ENCODE measurements at places on chromosomes 13 and 19. TPM values are rescaled to one million over a fixed set of nuclear protein-coding genes. Genes with fewer than 3 reads are reported as not detected.
A peak's percentile ranks its signal among the peaks of the same experiment; 100 is the strongest.

DNA sequence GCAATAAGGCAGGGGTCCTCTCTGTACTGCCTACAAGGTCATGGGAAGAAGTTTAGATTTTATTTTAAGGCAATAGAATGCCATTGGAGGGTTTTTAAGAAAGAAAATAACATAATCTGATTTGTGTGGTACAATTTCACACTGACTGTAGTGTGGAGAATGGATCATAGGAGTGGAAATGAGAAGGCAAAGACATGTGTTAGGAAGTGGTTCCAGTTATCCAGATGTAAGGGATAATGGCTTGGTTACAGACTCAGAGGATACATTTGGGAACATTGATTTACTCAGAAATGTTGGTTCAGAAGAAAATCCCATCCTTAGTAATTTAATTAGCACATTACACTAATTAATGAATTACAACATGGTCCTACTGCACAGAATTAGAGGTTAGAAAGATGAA, 788.2 kb downstream of the SLITRK5 start:
- no peak overlapping the region for H3K4me3 ChIP-seq
- H3K36me3 ChIP-seq = no peaks in the 10 kb centered on the region
- H3K27me3 ChIP-seq = no peaks in the 10 kb centered on the region
- DNase-seq = no peak

DNA sequence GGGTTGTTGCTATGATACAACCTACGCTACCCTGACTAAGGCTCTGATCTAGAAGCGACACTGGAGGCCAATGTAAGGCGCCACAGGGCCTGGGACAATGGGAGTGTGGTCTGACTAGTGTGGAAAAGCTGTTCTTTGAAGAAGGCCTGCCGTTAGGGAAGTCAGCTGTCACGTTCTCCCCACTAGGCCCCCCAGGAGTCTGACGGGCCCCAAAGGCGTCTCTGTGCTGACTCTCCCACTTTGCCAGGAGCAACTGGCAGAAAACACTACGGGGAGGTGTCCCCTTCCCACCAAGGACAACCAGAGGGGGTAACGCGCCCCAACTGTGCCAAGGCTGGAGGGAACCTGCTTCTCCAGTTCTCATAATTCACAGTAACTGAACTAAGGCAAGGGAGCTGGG, 25.3 kb upstream of the EIF3G start:
- peaks cover 76% of the 10 kb centered on the region for H3K36me3 ChIP-seq
- no peak overlapping the region for H3K27ac ChIP-seq
- peaks cover 9% of the 10 kb centered on the region for H3K4me1 ChIP-seq
- DNase-seq = no peak
- no peak overlapping the region for H3K4me3 ChIP-seq
- no peaks in the 10 kb centered on the region for H3K27me3 ChIP-seq

- DNase-seq = no peak
- no peak overlapping the region for H3K27ac ChIP-seq
- no peak overlapping the region for H3K4me3 ChIP-seq
- no peaks in the 10 kb centered on the region for H3K36me3 ChIP-seq
- no peaks in the 10 kb centered on the region for H3K4me1 ChIP-seq
- H3K27me3 ChIP-seq = no peaks in the 10 kb centered on the region
Measured at GRCh38 chr13:99812625-99813024, 158.9 kb downstream of the ZIC5 start.

The TBXA2R gene
- total RNA-seq = 2.1 TPM

DNA sequence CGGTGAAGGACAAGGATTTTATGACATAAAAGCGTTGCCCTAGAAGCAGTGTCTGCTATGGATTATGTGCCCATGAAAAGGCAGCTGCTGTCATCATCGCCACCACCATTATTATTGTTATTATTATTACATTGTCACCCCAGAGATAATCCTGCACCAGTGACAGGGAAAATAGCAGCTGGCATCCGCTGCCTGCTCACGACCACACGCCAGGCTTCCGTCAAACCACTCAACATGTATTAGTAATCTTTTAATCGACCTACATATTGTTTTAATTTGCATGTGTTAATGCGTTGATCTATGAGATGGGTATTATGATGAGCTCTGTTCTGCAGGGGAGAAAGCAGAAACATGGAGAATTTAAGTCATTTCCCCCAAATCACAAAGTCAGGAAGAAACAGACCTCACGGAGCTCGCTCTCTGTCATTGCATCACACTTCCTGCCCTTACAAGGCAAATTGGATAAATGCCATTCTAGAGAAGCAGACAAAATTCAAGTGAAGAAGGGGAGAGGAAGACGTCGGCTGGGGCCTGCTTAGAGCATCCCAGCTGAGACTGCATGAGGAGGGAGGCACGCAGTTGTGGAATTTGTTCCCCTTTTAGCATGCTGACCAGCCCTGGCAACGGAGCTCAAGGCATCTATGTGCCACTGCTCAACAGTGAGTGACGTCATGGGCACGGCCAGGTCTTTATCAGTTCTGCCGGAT, at the start of gene FFAR3:
TSS of gene FFAR3 (plus strand) at position 594 of the 707 bp plus-strand sequence. CDS start 431 bp downstream, outside the sequence.
- peak; percentile 56 for DNase-seq
- H3K27me3 ChIP-seq = no peaks in the 10 kb centered on the region
- no peak within 1 kb of the TSS for H3K27ac ChIP-seq

DNA sequence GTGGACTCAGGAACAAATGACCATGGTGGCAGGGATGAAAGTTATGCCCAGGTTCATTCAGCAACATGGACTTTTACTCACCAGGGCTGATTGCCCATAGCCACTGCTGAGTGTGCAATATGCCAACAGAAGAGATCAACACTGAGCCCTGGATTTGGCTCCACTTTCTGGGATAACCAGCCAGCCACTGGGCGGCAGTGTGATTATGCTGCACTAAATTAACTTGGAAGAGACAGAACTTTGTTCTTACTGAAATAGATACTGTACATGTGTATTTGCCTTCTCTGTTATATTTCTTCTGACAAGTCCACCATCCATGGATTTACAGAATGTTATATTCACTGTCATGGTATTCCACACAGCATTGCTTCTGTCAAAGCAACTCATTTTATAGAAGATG, 257.4 kb downstream of the TDRD3 start:
- H3K4me1 ChIP-seq = no peaks in the 10 kb centered on the region
- H3K27me3 ChIP-seq = no peaks in the 10 kb centered on the region
- H3K27ac ChIP-seq = no peak overlapping the region
- no peak for DNase-seq

The ZNF566 gene
- 17.6 TPM for total RNA-seq

GRCh38 chr19:38878575-38879399, 712 bp upstream of the RINL start:
- DNase-seq = no peak
- no peaks in the 10 kb centered on the region for H3K36me3 ChIP-seq

The CGB5 gene
- total RNA-seq = not detected

DNA sequence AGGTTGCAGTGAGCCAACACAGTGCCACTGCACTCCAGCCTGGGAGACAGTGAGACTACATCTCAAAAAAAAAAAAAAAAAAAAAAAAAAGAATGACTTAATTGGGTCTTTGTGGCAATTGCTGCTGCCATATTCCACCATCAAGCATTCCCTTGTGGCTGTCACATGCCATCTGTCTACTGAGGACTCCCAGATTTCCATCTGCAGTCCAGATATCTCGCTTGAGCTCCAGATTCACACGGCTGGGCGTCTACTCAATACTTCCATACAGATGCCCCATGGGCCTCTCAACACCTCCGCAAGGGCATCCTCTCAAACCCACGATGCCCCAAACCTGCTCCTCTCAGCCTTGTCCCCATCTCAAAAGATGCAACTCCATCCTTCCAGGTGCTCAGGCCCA, 12.9 kb downstream of the TMEM143 start:
- no peak overlapping the region for H3K27ac ChIP-seq
- H3K27me3 ChIP-seq = no peaks in the 10 kb centered on the region
- DNase-seq = no peak
- H3K36me3 ChIP-seq = no peaks in the 10 kb centered on the region

DNA sequence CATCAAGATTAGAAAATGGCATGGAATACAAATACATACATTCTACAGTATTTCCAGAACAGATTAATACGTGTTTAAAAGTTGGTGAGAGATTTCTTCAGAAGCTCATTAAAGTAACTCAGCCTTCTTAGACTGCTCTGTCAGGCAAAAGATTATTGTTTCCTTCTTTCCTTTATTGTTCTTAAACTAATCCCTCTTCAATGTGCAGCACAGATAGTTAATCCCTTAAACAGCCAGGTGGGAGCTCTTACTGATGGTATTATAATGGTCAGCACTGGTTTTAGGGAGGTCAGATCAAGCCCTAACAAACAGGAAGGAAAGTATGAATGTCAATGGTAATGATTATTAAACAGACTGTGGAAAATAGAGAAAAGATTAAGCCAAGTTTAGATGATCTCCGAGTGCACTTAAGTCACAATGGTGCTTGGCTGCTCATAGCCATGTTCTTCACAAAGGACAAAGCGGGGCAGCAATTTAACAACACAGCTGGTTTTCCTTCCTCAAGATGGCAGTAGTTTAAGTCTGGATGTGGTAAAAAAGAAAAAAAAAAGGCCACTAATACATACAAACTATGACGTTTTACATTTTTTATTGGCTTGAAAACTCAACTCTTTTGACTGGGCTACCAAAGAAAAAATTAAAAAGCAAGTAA, 992.6 kb downstream of the PCDH9 start:
- no peaks in the 10 kb centered on the region for H3K36me3 ChIP-seq
- no peak overlapping the region for H3K4me3 ChIP-seq
- H3K27me3 ChIP-seq = no peaks in the 10 kb centered on the region
- no peaks in the 10 kb centered on the region for H3K4me1 ChIP-seq
- no peak for DNase-seq

- no peak overlapping the region for H3K27ac ChIP-seq
- no peaks in the 10 kb centered on the region for H3K36me3 ChIP-seq
Measured at GRCh38 chr13:21949818-21950429, 279.1 kb downstream of the FGF9 start.

DNA sequence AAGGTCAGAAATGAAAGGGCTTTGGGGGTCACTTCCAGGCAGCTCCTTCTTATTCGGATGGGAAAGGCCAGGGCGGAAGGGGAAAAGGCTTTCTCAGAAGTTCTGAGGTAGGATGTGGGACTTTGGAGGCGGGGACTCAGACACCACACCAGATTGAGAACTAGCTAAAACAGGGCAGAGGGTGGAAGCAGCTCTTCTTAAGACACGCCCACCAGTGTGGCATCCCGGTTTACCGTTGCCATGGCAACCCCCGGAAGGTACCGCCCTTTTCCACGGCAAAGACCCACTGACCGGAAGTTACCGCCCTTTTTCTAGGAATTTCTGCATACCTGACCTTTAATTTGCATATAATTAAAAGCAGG, 3.8 kb upstream of the LILRA5 start:
- H3K4me1 ChIP-seq = peaks cover 4% of the 10 kb centered on the region
- H3K27me3 ChIP-seq = no peaks in the 10 kb centered on the region
- no peaks in the 10 kb centered on the region for H3K36me3 ChIP-seq
- peak overlapping the region; percentile 36 for H3K27ac ChIP-seq

DNA sequence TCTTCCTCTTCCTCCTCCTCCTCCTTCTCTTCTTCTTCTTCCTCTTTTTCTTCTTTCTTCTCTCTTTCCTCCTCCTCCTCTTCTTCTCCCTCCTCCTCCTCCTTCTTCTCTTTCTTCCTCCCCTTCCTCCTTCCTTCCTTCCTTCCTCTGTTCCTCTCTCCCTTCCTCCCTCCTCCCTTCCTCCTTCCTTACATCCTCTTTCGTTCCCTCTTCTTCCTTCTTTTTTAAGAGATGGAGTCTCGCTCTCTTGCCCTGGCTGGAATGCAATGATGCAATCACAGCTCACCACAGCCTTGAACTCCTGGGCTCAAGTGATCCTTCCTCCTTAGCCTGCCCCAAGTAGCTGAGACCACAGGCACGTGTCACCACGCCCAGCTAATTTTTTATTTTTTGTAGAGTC, 13.2 kb downstream of the EHD2 start:
- DNase-seq = peak; percentile 56
- peak overlapping the region; percentile 80 for H3K27ac ChIP-seq
- no peaks in the 10 kb centered on the region for H3K27me3 ChIP-seq
- H3K4me3 ChIP-seq = no peak overlapping the region
- peaks cover 16% of the 10 kb centered on the region for H3K36me3 ChIP-seq

GRCh38 chr13:34881494-34881893, 60.6 kb upstream of the NBEA start:
- H3K27ac ChIP-seq = no peak overlapping the region
- no peak overlapping the region for H3K4me3 ChIP-seq
- no peaks in the 10 kb centered on the region for H3K36me3 ChIP-seq
- no peaks in the 10 kb centered on the region for H3K27me3 ChIP-seq
- DNase-seq = no peak
- no peaks in the 10 kb centered on the region for H3K4me1 ChIP-seq

DNA sequence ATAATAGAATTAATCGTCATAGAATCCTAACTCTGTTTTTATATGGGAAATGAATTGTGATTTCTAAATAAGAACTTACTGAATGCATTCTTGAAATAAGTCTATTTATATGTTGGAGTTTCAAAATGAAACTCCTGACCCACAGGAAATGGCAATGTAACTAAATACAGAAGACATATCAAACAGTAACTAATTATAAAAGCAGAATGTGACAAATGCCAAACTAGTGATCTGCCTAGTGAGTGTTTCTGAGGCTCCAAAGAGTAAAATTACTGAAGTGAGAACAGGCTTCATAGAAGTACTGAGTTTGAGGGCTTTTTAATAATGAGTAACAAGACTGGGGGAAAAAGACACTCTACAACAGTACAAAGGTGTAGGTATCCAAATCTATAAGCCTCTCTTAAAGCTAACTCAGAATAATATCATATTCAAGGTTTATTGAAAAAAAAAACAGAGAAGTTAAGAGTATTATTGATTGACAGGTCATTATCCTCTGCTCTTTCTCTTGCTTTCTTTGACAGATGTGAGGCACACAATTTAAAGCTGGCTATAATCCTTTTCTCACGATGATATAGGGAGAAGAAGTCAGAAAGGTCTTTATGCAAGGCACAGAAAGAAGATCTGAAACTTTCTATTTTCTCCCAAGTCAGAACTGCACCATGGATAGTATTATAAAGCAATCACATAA, 17.4 kb upstream of the ATXN8OS start:
- H3K4me3 ChIP-seq = no peak overlapping the region
- H3K27me3 ChIP-seq = no peaks in the 10 kb centered on the region
- no peak overlapping the region for H3K27ac ChIP-seq
- DNase-seq = no peak
- no peaks in the 10 kb centered on the region for H3K36me3 ChIP-seq

DNA sequence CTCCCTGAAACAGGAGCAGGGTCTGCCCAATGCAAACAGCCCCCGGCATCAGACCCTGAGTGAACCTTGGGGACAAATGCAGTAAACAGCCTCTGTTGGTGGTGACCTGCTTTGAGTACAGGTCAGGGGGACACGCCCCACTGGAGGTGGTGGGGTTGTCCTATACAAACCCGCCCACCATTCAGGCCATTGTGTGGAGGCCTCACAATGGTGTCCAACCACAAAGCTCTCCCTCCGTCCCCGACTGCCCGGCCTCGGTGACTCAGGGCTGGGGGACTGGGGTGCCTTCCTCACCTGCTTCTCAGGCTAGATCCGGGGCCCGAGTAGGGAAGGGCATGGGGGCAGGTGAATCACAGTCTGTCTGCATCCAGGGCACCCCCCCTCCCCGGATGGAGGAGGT, 1.5 kb downstream of the MUC16 start:
- H3K27me3 ChIP-seq = no peaks in the 10 kb centered on the region
- H3K4me3 ChIP-seq = no peak overlapping the region
- H3K27ac ChIP-seq = no peak overlapping the region
- no peaks in the 10 kb centered on the region for H3K4me1 ChIP-seq

- peaks cover 6% of the 10 kb centered on the region for H3K36me3 ChIP-seq
- H3K27me3 ChIP-seq = no peaks in the 10 kb centered on the region
- no peak overlapping the region for H3K27ac ChIP-seq
Measured at GRCh38 chr13:20400774-20401173, 124.9 kb downstream of the CRYL1 start.

Measured in upper lobe of left lung (tissue), 6 donors.